NCI-H2081 (cell line): ENCODE measurements at places on chromosomes 2 and 18.

GRCh38 chr18:7568426-7568825 is 1.3 kb downstream of the PTPRM start:
- DNase-seq, result no peak

DNA sequence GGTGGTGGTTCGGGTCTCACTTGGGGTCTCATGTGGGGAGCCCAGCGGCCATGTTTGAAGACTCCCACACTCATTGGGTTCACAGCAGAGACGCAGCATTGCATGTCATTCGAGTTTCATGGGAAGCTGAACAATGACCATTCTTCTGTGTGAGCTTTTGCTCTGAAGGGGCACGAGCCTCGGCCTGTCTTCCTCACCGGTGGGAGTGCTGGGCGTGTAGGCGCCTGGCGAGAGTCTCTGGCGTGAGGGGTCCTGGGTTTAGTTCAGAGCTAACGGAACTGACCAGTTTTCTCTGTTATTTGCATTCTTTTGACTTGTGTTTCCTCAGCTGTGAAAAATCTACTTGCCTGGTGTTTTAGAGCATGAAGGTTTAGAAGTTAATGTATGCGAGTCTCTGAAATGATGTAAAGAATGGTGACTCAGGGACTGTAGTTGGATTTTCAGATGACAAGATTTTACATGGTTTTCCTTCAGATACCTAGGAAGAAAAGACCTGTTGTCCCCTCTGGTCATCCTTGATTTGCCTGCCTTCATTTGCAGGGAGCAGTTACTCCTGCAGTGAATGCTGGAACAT is 98.1 kb downstream of the ARMC9 start:
- DNase-seq, result no peak

GRCh38 chr2:167980439-167980838 is 267.0 kb downstream of the STK39 start:
- DNase-seq, result no peak

DNA sequence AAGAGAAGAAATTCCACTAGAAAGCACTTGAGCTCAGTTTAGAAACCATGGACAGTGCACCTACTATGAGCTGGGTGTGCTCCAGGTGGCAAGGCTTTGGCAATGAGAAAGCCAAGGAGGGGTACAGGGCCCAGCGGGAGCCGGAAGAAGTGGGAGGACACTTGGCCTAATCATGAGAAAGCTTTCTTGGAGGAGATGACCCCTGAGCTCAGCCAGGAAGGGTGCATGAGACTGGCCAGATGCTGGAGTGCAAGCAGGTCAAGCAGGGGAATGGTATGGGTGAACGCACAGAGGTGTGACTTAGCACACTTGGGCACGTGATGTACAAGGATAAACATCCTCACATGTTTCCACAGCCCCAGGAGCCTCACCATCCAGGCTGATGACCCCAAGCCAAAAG is 97.2 kb upstream of the GLI2 start:
- DNase-seq, result no peak

DNA sequence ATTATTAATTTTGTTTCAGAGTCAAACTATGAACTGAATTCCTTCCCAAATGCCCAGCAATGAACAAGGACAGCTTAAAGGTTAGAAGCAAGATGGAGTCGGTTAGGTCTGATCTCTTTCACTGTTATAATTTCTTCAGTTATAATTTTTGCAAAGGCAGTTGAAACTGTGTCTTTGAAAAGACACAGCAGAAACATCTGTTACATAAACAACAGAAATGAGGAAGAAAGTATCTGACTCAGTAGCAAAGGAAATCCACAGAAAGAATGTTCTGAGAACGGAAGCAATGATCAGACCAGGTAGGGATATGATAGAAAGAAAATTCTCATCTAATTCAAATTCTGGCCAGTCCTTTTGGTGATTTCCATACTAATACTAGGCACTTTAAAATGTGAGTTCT is 5.2 kb upstream of the RMC1 start:
- no peak for DNase-seq

DNA sequence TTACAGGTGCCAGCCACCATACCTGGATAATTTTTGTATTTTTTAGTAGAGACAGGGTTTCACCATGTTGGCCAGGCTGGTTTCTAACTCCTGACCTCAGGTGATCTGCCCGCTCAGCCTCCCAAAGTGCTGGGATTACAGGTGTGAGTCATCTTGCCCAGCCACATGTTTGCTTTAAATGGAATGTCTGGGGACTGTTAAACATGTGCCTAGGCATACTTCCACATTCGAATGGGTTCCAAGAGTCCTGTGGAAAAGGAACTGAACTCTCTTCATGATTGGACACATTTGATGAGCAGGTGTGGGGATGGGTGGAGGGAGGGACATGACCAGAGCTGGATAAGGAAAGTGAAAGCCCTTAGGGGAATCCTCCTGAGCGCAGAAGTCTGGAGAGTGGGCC is 58.4 kb upstream of the GREB1L start:
- DNase-seq, result no peak

- no peak for DNase-seq
Observed at GRCh38 chr2:129894616-129895015, 84.8 kb upstream of the RAB6C start.

GRCh38 chr2:46666044-46666679 is 186.8 kb downstream of the TMEM247 start:
- DNase-seq, result no peak

GRCh38 chr2:96140941-96141623 is 2.8 kb upstream of the ASTL start:
- no peak for DNase-seq

GRCh38 chr2:195094330-195094729 is 562.7 kb upstream of the SLC39A10 start:
- DNase-seq, result no peak

- DNase-seq, result no peak
Observed at GRCh38 chr18:50709193-50709592, 110.6 kb downstream of the MRO start.

DNA sequence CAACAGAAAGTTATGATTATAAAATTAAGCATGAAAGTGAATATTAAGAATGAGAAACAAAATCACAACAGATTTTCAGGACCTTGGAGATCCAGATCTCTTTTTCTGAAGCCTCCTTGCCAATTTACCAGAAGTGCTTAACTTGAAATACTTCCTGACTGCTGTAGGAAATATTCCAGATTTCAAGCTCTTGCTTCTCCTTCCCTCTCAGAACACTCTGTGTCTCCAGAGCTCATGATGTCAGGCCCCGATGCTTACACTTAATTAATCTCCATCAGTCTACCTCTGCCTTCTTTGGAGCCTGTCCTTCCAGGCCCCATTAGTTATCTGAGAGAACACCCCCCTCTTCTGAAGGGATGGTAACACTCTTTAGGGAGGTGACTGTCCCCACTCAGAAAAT is 20.7 kb upstream of the NT5C1B start:
- no peak for DNase-seq

- no peak for DNase-seq
Observed at GRCh38 chr2:10136101-10136934, 13.8 kb downstream of the RRM2 start.

DNA sequence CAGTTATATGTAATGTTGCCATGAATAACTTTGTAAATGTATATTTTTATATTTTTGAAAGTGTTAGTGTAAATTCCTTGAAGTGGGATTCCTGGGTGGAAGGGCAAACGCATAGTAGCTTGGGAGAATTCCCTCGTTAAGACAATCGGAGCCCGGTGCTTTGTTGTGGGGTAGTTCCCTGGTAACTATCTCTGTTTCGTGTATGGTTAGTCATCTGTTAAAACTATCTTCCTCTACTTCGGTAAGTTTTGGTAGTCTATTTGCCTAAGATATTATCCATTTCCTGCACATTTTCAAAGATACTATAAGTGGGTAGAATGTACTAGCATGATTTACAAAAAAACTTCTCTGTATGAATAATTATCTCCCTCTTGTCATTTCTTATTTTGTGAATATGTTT is 113.8 kb upstream of the NRXN1 start:
- no peak for DNase-seq

GRCh38 chr18:23857756-23858155 is 156.8 kb upstream of the TTC39C start:
- DNase-seq, result no peak

- no peak for DNase-seq
Observed at GRCh38 chr18:66264130-66264529, 339.8 kb downstream of the CDH19 start.

DNA sequence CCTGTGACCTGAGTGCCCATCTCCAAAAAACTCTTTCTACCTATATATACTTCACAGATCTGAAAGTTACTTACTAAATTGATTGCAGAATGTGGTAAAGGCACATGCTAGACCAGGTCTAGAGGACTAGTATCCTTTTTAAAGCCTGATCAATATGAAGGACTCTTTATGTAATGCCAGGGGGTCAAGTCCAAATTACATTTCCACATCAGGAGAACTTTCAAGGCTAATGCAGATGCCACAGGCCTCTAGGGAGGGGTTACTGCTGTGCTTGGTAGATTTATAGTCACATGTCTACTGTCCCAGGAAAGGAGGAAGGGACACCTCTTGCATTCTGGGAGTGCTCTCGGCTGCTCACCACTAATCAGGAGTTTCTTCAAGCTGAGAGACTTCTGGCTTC is 118.4 kb upstream of the NOSTRIN start:
- DNase-seq, result no peak

- DNase-seq, result no peak
Observed at GRCh38 chr2:236403125-236403524, 138.9 kb upstream of the ASB18 start.

DNA sequence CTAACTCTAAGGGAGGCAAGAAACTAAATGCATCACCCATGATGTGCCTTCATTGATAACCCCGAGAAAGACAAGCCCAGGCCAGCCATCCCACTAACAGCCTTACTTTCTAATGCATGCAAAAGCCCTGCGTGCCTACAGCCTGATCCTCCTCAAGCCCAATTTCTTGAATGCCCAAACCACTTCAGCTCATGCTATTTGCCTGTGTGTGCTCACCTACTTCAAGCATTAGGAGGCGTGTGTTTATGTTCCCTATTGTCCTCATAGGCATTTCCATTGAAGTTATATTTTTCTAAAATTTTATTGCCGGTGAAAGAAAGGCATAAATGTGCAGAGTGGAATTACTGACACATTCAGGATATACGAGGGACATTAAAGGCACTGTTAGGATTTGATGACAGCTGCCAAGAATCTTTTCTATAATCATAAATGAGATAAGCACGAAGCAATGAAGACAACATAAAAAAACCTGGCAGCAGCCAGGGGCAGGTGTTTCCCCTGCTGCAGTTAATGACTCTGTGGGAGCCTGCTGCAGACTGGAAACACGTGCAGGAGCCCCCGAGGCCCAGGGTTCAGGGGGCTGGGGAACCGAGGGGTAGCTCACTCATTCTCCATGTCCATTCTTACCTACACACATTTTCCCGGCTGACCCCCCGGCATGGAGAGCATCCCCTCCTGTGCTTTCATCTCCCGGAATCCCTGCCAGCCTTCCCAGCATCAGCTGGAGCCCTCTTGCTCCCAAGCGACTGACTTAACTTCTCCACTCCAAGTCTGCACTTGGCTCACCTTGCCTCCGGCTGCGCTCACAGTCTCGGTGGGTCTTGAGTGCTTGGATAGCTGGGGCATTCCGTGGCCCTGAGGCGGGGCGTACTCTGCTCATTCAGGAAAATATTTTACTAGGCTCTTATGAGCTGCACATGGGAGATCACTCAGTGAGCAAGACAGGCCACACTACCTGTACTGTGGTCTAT is 292.3 kb upstream of the SIX2 start:
- DNase-seq, result peak; percentile 74

GRCh38 chr2:105904938-105905337 is 160.2 kb downstream of the NCK2 start:
- no peak for DNase-seq

DNA sequence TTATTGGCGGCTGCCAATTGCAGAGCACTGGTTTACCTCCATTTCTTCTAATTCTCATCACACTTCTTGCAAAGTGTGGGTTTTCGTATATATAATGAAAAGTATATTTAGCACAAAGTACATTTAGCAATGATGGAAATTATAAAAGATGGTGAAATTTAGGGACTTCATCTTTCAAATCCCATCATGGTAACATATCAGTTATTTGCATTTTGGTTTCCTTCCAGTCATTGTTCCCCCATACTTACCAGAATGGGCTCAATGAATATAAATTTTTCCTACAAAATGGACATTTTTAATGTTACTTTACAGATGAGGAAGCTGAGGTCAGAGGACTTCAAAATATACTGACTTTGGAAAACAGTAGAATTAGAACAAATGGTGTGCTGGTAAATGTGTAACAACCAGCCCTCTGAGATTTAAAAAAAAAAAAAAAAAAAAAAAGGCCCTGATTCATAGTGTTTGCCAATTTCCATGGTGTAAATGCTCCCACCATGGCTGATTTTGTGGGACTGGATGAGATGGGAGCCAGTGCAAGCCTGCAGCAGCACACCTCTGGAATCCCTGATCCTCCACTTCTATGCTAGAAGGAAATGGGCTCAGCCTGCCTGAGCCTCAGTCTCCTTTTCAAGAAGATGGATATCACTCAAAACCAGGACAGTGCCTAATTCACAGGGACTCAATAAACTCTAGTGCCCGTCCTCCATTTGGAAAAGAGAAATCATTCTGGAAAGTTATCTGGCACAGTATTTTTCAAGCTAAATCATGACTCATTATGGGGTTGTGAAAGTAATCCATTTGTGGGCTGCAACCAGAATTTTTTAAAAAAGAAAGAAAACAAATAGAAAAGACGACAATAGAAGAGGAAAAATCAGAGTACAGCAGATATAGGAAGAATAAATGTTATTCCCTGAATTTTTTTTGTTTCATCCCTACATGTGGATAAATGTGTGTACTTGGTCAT is 34.0 kb downstream of the LBH start:
- DNase-seq, result no peak

- DNase-seq, result no peak
Observed at GRCh38 chr18:25100418-25100817, 251.5 kb downstream of the ZNF521 start.

- DNase-seq, result no peak
Observed at GRCh38 chr2:238143239-238143951, 4.9 kb downstream of the KLHL30 start.

DNA sequence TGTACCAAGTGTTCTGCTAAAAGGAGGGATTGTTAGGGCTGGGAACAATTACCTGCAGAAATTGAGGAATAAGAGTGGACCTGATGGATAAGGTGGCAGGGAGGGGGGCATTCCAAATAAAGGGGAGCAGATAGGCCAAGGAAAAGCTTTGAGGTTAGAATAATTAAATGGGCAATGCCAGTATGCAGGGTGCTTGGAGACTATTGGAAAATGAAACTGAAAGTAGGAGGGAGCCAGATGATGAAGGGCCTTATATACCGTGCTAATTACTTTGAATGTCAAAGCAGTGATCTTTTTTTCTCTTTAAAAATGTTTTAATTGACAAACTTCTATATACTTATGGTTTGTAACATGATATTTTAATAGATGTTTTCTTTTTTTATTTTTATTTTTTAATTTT is 42.9 kb downstream of the MMADHC start:
- no peak for DNase-seq

DNA sequence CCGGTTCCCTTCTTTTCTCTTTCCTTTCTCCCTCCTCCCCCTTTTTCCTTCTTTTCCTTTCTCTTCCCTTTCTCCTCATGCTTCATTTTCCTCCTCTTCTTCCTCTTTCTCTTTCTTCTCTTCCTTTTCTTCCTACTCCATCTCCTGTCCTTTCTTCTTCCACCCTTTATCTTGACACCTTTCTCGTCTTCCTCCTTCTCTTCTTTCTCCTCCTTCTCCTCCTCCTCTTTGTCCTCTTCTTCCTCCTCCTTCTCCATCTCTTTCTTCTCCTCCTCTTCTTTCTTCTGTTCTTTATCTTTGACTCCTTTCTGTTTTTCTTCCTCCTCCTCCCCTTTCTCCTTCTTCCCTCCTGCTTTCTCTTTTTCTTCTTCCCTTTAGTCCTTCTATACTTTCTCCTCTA is 53.2 kb downstream of the CELF4 start:
- DNase-seq, result no peak
